ENCODE measurements at places on chromosomes 6 and 20. TPM values are rescaled to one million over a fixed set of nuclear protein-coding genes. Genes with fewer than 3 reads are reported as not detected.

The SNAP91 gene
- 5.2 TPM for total RNA-seq

The OR2H1 gene
- total RNA-seq = not detected

The EHMT2 gene
- 48.4 TPM for total RNA-seq

- DNase-seq = no peak
Measured at GRCh38 chr6:3872370-3872854, 23.2 kb downstream of the FAM50B start.

The TTK gene
- total RNA-seq = 1.6 TPM

GRCh38 chr6:101595276-101595675 lies 201.8 kb downstream of the GRIK2 start:
- no peak for DNase-seq

The VWA7 gene
- 0.40 TPM for total RNA-seq

DNA sequence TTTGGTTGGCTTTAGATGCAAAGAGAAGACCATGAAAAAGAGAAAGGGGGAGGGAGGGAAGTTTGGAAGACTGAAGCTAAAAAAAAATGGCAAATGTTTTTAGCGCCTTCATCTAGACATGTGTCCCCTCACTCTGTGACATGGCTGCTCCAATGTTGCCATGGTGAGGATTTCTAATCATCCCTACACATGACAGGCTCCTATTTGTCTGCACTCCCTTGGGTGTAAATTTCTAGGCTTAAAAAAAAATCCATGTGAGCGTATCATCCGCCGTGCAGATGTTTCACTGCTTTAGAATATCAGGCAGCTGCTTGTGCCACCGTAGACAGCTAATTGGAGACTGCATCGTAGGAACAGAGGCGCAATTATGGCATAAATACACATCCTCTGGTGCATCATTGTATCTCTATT lies 761.1 kb upstream of the MMS22L start:
- no peak for DNase-seq

GRCh38 chr20:49248301-49248700 lies 29.1 kb downstream of the DDX27 start:
- no peak for DNase-seq

DNA sequence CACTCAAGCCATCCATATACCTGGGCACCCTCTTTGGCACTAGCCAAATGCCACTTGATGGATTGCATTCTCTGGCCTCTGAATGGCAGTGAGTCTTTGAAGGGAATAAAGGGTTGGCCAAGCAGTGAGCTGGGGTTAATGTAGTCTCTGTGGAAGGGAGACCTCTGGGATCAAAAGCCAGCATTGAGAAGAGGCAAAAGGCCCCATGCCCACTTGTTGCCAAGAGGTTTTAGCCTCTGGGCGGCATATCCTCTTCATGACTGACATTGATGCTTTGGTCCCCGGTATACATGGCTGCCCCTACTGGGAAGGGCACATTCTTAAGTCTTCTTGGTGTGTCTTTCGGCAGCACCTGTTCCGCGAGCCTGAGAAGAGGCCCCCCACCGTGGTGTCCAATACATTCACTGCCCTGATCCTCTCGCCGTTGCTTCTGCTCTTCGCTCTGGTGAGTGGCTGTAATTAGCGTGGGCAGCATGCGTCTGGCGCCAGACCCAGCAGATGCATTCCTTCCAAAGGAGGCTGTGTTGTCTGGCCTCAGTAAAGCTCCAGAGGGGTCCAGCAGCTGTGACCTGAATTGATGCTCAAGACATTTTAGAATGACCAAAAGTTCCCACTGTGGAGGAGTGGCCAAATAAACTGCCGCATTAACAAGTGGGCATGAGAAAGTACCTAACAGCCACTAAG lies 29.5 kb downstream of the GHRH start:
- DNase-seq = no peak

- DNase-seq = no peak
Measured at GRCh38 chr20:34538671-34539123, 19.8 kb upstream of the MAP1LC3A start.

The ERVFRD-1 gene
- total RNA-seq = 0.42 TPM

DNA sequence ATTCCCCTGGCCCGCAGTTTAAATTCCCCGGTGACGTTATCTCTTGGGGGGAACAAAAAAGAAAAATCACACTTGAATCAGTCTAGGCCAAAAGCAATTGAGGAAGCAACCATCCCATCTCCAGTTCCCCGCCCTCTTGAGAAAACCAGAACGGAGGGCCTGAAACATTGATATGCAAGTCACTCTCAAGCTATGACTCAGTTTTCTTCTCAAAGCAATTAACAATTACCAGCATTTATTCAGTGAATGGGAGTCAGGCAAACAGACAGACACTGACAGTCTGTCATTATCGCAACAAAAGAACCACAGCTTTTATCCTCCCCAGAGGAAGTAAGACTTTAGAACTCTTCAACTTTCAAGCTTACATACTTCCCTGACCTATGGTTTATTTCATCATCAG lies 100.9 kb downstream of the OPRM1 start:
- no peak for DNase-seq
